Progenitor cell of endocrine pancreas (in vitro differentiated cells): ENCODE measurements at places on chromosomes 5 and 9. TPM values are rescaled to one million over a fixed set of nuclear protein-coding genes. Genes with fewer than 3 reads are reported as not detected.
A peak's percentile ranks its signal among the peaks of the same experiment; 100 is the strongest.

DNA sequence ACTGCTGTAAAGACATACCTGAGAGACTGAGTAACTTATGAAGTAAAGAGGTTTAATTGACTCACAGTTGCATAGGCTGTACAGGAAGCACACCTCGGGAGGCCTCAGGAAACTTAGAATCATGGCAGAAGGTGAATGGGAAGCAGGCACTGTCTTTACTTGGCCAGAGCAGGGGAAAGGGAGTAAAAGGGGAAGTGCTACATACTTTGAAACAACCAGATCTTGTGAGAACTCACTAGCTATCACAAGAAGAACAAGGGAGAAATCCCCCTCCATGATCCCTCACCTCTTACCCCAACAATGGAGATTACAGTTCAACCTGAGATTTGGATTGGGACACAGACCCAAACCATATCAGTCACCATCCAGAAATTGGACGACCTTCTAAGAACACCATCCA lies 1285.8 kb upstream of the CDH9 start:
- no peaks in the 10 kb centered on the region for H3K36me3 ChIP-seq
- no peaks in the 10 kb centered on the region for H3K4me1 ChIP-seq
- no peak for DNase-seq
- no peak overlapping the region for H3K27ac ChIP-seq

DNA sequence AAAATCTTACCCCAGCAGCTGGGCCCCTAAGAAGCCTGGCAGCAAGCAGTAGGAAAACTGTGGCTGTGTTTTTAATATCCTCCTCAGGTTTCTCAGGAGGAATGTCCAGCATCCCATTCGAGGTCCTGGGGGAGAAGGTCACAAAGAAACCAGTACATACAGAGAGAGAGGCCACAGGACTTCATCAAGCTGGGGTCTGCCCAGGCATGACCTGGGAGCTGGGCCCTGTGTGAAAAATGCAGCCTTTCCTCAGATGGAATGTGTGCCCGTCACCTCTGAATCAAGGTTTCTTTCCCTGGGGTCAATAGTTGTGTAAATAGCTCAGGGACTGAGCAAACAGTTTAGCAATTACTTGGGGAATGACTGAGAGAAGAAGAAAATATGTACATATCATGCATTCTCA lies 33.9 kb upstream of the RAD23B start:
- H3K27ac ChIP-seq = peak overlapping the region; percentile 99
- H3K4me1 ChIP-seq = peaks cover 37% of the 10 kb centered on the region
- H3K36me3 ChIP-seq = no peaks in the 10 kb centered on the region
- DNase-seq = peak; percentile 26
- H3K27me3 ChIP-seq = no peaks in the 10 kb centered on the region

- peaks cover 9% of the 10 kb centered on the region for H3K4me1 ChIP-seq
- H3K4me3 ChIP-seq = no peak overlapping the region
- no peak overlapping the region for H3K27ac ChIP-seq
- H3K27me3 ChIP-seq = peaks cover 27% of the 10 kb centered on the region
- DNase-seq = no peak
Observed at GRCh38 chr5:951940-952596, 56.5 kb upstream of the NKD2 start.

- H3K36me3 ChIP-seq = no peaks in the 10 kb centered on the region
- H3K4me3 ChIP-seq = no peak overlapping the region
- H3K27me3 ChIP-seq = no peaks in the 10 kb centered on the region
- DNase-seq = no peak
- H3K4me1 ChIP-seq = peaks cover 6% of the 10 kb centered on the region
- no peak overlapping the region for H3K27ac ChIP-seq
Observed at GRCh38 chr9:85204176-85204575, 534.6 kb downstream of the NTRK2 start.

KIF20A gene
- total RNA-seq = 26.7 and 28.8 TPM in 2 replicates

DNA sequence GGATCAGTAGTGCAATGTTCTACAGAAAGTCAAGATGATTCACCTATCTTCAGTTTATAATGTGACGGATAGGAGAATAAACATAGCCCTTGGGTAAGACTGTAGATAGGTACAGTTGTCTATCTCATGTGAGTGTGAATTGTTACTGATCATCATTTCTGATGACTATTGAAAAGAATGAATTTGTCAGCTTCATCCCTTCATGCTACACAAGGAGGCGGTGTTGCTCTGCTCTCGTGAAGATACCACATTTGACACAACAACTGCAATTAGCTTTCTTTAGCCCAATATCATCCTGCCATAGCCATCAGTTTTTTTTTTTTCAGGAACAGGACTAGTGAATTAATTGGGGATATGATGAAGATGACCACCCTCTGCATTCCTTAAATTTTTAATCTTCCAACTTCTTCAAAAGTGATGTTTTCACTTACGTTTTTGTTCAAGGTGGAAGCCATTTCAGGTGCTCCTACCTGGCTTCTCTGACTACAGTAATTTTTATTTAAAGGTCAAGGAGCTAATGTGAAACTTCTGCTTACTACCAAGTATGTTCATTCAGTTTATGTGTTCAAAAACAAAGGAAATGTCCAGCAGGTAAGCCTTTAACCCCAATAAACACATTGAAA lies 152.9 kb upstream of the MOCS2 start:
- DNase-seq = no peak
- H3K4me1 ChIP-seq = no peaks in the 10 kb centered on the region
- peaks cover 18% of the 10 kb centered on the region for H3K27me3 ChIP-seq
- H3K27ac ChIP-seq = no peak overlapping the region

MARCOL gene
- not detected in 2 replicates for total RNA-seq

DNA sequence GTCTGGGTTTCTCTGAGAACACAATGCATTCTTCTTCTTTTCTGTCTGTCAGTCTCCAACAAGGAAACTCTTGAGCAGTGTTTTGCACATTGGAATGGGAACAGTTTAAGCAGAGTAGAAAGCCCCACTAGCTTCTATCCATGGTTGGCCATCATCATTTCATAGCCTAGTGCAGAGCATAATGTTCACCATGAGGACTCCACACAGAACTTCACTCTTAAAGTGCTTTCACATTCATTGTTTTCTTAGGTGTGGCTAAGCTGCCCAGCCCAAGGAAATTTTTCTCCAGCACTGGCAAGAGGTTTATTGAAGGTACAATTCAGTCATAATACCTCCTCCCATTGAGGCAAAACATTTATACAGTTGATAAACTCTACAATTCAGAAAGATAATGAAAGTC lies 503.0 kb upstream of the CD180 start:
- H3K36me3 ChIP-seq = peaks cover 7% of the 10 kb centered on the region
- no peak for DNase-seq
- no peaks in the 10 kb centered on the region for H3K27me3 ChIP-seq

- H3K36me3 ChIP-seq = peaks cover 3% of the 10 kb centered on the region
- H3K27me3 ChIP-seq = no peaks in the 10 kb centered on the region
- H3K27ac ChIP-seq = no peak overlapping the region
Observed at GRCh38 chr5:39447968-39448367, 23.2 kb upstream of the DAB2 start.

DNA sequence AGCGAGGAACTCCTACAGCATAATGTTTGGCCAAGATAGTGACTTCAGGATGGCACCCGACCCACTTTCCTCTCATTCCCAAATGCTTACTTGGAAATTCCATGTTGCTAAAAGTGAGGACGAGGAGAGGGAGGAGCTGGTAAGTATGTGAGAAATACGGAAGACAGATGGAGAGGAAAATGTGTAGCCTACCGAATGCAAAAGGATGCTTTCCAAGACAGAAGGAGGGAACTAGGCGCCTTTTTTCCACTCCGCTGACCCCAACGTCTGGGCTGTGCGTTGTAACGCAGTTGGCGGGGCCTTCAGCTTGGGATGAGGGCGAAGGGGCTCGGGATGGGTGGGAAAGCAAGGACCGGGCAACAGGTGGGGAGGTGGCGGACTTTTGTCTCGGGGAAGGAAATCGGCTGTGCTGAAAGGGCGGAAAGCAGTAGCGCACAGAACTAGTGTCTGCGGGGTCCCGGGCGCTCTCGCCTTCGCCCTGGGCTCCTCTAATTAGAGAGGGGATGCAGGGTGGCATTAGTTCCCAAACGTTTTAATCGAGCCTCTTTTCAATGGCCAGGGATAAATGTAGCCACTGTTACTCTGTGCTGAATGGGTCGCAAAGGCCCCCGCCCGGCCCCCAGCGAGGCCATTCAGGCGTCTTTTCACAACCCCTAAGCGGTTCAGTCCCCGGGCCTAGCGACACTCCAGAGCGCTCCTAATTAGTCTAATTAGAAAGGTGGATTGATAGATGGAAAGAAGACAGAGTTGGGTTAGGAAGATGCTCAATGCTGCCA lies 12.6 kb downstream of the FOXD1 start:
- H3K27me3 ChIP-seq = peaks cover 80% of the 10 kb centered on the region
- peaks cover 7% of the 10 kb centered on the region for H3K4me1 ChIP-seq
- no peaks in the 10 kb centered on the region for H3K36me3 ChIP-seq
- H3K27ac ChIP-seq = peak overlapping the region; percentile 15

- H3K36me3 ChIP-seq = no peaks in the 10 kb centered on the region
- peaks cover 27% of the 10 kb centered on the region for H3K27me3 ChIP-seq
- peaks cover 5% of the 10 kb centered on the region for H3K4me1 ChIP-seq
- peak; percentile 96 for DNase-seq
- no peak within 1 kb of the TSS for H3K4me3 ChIP-seq
Observed at GRCh38 chr9:23826120-23826629, at the start of gene ELAVL2. Gene ELAVL2 (minus strand): TSS chr9:23826240. CDS start chr9:23762234, 64,006 bp downstream.

TYRP1 gene
- not detected in 2 replicates for total RNA-seq

PCDHGB2 gene
- total RNA-seq = 0.80 and 0.89 TPM in 2 replicates

PAPPA gene
- 0.33 and 0.36 TPM in 2 replicates for total RNA-seq

PAEP gene
- not detected in 2 replicates for total RNA-seq

DOCK8 gene
- total RNA-seq = 5.7 and 8.3 TPM in 2 replicates

- DNase-seq = no peak
- no peaks in the 10 kb centered on the region for H3K36me3 ChIP-seq
- no peak overlapping the region for H3K4me3 ChIP-seq
- H3K27me3 ChIP-seq = no peaks in the 10 kb centered on the region
- H3K4me1 ChIP-seq = no peaks in the 10 kb centered on the region
- no peak overlapping the region for H3K27ac ChIP-seq
Observed at GRCh38 chr5:117072439-117072838, 497.8 kb upstream of the SEMA6A start.

- no peak for DNase-seq
- H3K4me3 ChIP-seq = no peak overlapping the region
- no peak overlapping the region for H3K27ac ChIP-seq
Observed at GRCh38 chr5:125311743-125312142, 565.3 kb upstream of the ZNF608 start.

- no peak for DNase-seq
- H3K36me3 ChIP-seq = no peaks in the 10 kb centered on the region
- peaks cover 4% of the 10 kb centered on the region for H3K4me1 ChIP-seq
- no peaks in the 10 kb centered on the region for H3K27me3 ChIP-seq
- H3K4me3 ChIP-seq = no peak overlapping the region
- no peak overlapping the region for H3K27ac ChIP-seq
Observed at GRCh38 chr9:70147651-70148050, 104.0 kb downstream of the MAMDC2 start.

GRCh38 chr9:99748676-99749075 lies 73.0 kb upstream of the NR4A3 start:
- no peaks in the 10 kb centered on the region for H3K27me3 ChIP-seq
- H3K27ac ChIP-seq = no peak overlapping the region
- no peak overlapping the region for H3K4me3 ChIP-seq

ELOVL7 gene
- 14.5 and 18.0 TPM in 2 replicates for total RNA-seq

GRCh38 chr5:172854451-172854871 lies 20.4 kb downstream of the ERGIC1 start:
- DNase-seq = no peak
- no peaks in the 10 kb centered on the region for H3K27me3 ChIP-seq
- no peak overlapping the region for H3K4me3 ChIP-seq
- H3K36me3 ChIP-seq = no peaks in the 10 kb centered on the region
- H3K27ac ChIP-seq = no peak overlapping the region
- peaks cover 21% of the 10 kb centered on the region for H3K4me1 ChIP-seq

DNA sequence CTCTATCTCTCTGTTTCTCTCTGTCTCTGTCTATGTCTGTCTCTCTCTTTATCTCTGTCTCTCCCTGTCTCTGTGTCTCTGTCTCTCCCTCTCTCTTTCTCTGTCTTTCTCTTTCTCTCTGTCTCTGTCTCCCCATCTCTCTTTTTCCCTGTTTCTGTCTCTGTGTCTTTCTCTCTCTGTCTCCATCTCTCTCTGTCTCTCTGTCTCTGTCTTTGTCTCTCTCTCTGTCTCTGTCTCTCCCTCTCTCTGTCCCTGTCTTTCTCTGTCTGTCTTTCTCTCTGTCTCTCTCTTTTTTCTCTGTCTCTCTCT lies 2.1 kb upstream of the SLC6A19 start:
- no peak overlapping the region for H3K27ac ChIP-seq
- H3K4me3 ChIP-seq = no peak overlapping the region
- no peaks in the 10 kb centered on the region for H3K27me3 ChIP-seq
- no peak for DNase-seq

EXOC3 gene
- total RNA-seq = 66.5 and 67.3 TPM in 2 replicates

GRCh38 chr5:69242215-69242927 lies 7.7 kb downstream of the CDK7 start:
- H3K4me1 ChIP-seq = peaks cover 4% of the 10 kb centered on the region
- peaks cover 40% of the 10 kb centered on the region for H3K36me3 ChIP-seq
- H3K4me3 ChIP-seq = no peak overlapping the region
- no peaks in the 10 kb centered on the region for H3K27me3 ChIP-seq
- DNase-seq = no peak
- no peak overlapping the region for H3K27ac ChIP-seq

GRCh38 chr5:107321906-107322305 lies 348.8 kb downstream of the EFNA5 start:
- no peaks in the 10 kb centered on the region for H3K36me3 ChIP-seq
- peaks cover 3% of the 10 kb centered on the region for H3K4me1 ChIP-seq
- H3K4me3 ChIP-seq = no peak overlapping the region
- no peak for DNase-seq
- H3K27me3 ChIP-seq = no peaks in the 10 kb centered on the region

GABRP gene
- total RNA-seq = 3.1 and 5.1 TPM in 2 replicates

GRCh38 chr9:86796666-86797065 lies 150.6 kb downstream of the GAS1 start:
- H3K4me3 ChIP-seq = no peak overlapping the region
- H3K27ac ChIP-seq = no peak overlapping the region
- H3K36me3 ChIP-seq = no peaks in the 10 kb centered on the region
- H3K27me3 ChIP-seq = peaks cover 22% of the 10 kb centered on the region
- DNase-seq = no peak

CTNND2 gene
- 143 and 163 TPM in 2 replicates for total RNA-seq

SYK gene
- total RNA-seq = 7.4 and 9.6 TPM in 2 replicates

DNA sequence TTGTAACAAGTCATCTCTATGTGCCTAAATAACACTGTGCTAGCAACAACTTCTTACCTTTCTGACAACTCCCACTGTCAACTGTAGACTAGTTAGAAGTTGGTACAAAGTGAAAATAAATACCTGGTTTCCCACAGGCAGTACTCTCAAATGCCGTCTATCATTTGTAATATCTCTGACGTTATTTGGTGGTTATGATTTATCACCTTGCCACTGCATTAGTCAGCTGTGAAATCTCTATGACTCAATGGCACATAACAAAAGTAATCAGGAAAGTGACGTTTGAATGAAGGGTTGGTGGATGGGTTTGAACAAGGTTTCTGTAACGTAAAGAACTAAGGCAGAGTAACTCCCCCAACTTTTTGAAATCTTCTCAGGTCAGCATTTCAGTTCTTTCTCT lies 592.3 kb downstream of the MAT2B start:
- H3K27ac ChIP-seq = no peak overlapping the region
- no peak for DNase-seq
- H3K27me3 ChIP-seq = no peaks in the 10 kb centered on the region
- peaks cover 12% of the 10 kb centered on the region for H3K4me1 ChIP-seq

SNX18 gene
- total RNA-seq = 26.3 and 28.6 TPM in 2 replicates

ARID3C gene
- total RNA-seq = 8.5 and 12.0 TPM in 2 replicates
